HFFc6 (cell line): ENCODE measurements at places on chromosomes 3 and 15.

DNA sequence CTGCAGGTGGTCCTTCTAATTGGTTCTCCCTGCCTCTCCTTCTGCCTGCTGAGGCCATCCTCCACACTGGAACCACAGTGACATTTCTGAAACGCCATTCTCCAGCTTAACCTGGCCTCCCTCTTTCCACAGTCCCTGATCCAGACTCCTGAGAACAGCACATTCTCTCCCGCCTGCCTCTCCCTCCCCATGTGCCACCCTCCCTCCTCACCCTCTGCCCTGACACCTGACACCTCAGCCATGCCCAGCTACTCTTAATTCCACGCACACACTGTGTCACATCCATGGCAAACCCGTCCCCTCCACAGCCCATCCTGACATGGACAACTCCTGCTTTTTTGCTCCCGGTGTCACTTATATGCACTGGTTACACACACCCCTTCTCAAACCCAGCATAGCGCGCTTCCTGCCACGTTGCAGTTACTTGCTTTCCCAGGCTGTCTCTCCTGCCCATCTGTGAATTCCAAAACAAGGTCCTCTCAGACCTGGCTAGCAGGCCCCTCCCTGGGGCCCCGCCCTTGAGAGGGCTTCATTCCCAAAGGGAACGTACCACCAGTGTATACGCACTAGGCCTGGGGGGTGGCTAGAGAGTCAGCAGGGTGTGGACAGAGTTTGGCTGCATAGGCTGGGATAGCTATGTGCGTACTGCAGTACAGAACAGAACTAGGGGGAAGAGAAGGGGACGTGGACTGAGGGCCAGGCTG, 92.7 kb upstream of the BLM start:
- H3K4me3 ChIP-seq = no peak overlapping the region
- DNase-seq = no peak
- no peaks in the 10 kb centered on the region for H3K4me1 ChIP-seq
- peaks cover 16% of the 10 kb centered on the region for H3K36me3 ChIP-seq
- no peak overlapping the region for H3K27ac ChIP-seq

DNA sequence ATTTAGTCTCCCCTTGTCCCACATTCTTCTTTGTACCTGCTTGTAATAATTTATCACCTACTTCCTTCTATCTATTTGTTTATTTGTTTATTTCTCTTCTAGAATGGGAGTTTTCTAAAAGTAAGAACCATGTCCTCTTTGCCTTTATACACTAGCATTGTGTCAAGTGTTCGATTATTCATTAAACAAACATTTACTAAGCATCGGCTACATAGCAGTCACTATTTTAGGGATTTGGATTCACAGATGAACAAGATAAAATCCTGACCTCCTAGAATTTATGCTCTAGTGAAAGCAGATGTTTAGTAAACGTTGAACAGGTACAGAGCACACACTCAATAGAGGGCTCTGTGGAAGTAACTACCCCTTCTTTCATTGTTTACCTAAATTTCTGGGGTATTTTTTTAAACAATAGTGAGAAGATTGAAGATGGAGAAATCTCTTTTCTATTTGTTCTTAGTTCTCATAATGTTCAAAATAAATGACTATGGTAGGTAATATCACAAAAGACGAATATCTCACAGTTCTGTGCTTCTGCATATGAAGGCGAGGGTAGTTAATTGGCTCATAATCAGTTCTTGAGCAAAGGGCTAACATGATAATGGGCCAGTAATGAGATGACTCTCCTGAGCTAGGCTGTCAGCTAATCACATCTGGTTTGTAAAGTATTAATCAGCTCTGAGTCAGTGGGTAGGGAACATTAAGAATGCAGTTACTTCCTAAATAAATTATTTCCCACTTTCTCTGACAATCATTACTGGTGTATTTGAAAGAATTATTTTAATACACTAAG, 111.9 kb downstream of the SLC9A9 start:
- no peaks in the 10 kb centered on the region for H3K4me1 ChIP-seq
- no peak overlapping the region for H3K27ac ChIP-seq
- H3K27me3 ChIP-seq = no peaks in the 10 kb centered on the region

GRCh38 chr3:94092086-94092485, 29.2 kb downstream of the NSUN3 start:
- DNase-seq = no peak
- H3K27ac ChIP-seq = no peak overlapping the region
- no peak overlapping the region for H3K4me3 ChIP-seq
- no peaks in the 10 kb centered on the region for H3K27me3 ChIP-seq
- H3K4me1 ChIP-seq = no peaks in the 10 kb centered on the region

GRCh38 chr15:68816795-68817303, 3.8 kb downstream of the ANP32A start:
- peaks cover 6% of the 10 kb centered on the region for H3K36me3 ChIP-seq
- peaks cover 2% of the 10 kb centered on the region for H3K27me3 ChIP-seq
- H3K4me3 ChIP-seq = peak overlapping the region; percentile 97
- H3K4me1 ChIP-seq = peaks cover 56% of the 10 kb centered on the region
- peak overlapping the region; percentile 97 for H3K27ac ChIP-seq
- no peak for DNase-seq

DNA sequence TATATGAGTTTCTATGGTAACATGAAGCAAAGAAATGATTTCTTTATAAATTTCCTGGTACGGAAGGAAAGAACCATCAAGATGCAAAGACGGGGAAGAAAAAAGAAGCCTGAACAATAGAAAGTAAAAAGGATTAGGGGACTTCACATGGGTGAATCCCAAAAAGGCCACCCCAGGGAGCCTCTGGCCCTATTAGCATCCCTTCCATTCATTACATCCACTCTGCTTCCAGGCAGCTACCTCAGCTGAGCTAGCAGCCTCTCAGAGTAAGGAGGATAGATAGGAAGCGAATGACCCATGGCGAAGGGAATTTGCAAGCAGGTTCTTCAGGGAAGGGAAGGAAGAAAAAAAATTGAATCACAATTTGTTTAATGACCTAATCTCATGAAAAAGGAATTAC, 81.6 kb downstream of the GABRB3 start:
- no peaks in the 10 kb centered on the region for H3K4me1 ChIP-seq
- H3K27ac ChIP-seq = no peak overlapping the region
- no peak for DNase-seq
- H3K27me3 ChIP-seq = no peaks in the 10 kb centered on the region

DNA sequence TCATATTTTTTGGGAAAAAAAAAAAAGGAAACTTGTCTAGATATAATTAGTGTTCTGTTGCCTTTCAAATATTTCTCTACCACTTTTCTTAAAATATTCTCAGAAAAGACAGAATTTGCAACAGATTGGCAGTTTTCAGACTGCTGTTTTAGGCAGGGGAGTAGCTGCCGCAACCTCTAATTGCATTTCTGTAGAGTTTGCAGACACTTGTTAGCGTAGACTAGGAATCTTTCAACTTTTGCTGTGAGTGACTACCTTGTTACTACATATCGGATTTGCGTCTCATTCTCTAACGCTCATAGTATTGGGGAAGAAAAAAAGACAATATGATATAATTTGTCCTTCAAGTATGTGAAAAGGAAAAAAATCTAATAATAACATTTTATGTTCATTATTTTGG, 10.7 kb downstream of the TGFBR2 start:
- peaks cover 96% of the 10 kb centered on the region for H3K4me1 ChIP-seq
- no peak for DNase-seq
- H3K4me3 ChIP-seq = no peak overlapping the region
- no peaks in the 10 kb centered on the region for H3K27me3 ChIP-seq
- peaks cover 44% of the 10 kb centered on the region for H3K36me3 ChIP-seq
